ENCODE measurements at places on chromosomes 5 and 9. TPM values are rescaled to one million over a fixed set of nuclear protein-coding genes. Genes with fewer than 3 reads are reported as not detected.
A peak's percentile ranks its signal among the peaks of the same experiment; 100 is the strongest.

DNA sequence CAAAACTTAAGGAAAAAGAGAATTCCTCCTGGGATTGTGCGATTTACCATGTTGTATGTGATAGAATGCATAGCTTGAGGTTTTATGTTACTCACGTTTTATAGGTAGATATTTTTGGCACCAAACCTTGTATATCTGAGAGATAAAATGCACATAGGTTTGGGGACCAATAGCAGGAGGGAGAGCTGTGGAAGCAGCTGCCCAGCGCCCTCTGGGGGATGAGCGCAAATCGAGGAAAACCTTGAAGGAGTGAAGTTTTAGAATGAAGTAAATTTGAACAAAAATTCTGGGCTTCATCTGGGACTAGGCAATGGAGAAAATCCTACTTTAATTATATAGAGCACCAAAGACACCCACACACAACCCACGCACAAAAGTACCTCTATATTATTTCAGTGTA lies 197.0 kb downstream of the ADCY2 start:
- H3K36me3 ChIP-seq = no peaks in the 10 kb centered on the region
- no peaks in the 10 kb centered on the region for H3K27me3 ChIP-seq
- H3K4me3 ChIP-seq = no peak overlapping the region
- no peak for DNase-seq

GRCh38 chr5:170302653-170303501 lies 5.3 kb upstream of the LCP2 start:
- peaks cover 62% of the 10 kb centered on the region for H3K4me1 ChIP-seq
- peak overlapping the region; percentile 95 for H3K27ac ChIP-seq
- peak; percentile 64 for DNase-seq
- H3K36me3 ChIP-seq = no peaks in the 10 kb centered on the region

- no peaks in the 10 kb centered on the region for H3K4me1 ChIP-seq
- no peak overlapping the region for H3K27ac ChIP-seq
- no peaks in the 10 kb centered on the region for H3K36me3 ChIP-seq
- DNase-seq = no peak
- H3K27me3 ChIP-seq = no peaks in the 10 kb centered on the region
- no peak overlapping the region for H3K4me3 ChIP-seq
Observed at GRCh38 chr5:58544926-58545325, 37.9 kb upstream of the RAB3C start.

IL9 gene
- total RNA-seq = not detected

GABRA1 gene
- not detected for total RNA-seq

Data from T-cell (primary cell).